ENCODE measurements at places on chromosomes 6 and 20. TPM values are rescaled to one million over a fixed set of nuclear protein-coding genes. Genes with fewer than 3 reads are reported as not detected.

The COL9A3 gene
- total RNA-seq: 20.8 TPM

The B3GAT2 gene
- total RNA-seq: not detected

The POM121L2 gene
- not detected for total RNA-seq

The CD24 gene
- 1.2 TPM for total RNA-seq

- no peak for DNase-seq
Observed at GRCh38 chr20:23358923-23359593, 2.9 kb upstream of the GZF1 start.

DNA sequence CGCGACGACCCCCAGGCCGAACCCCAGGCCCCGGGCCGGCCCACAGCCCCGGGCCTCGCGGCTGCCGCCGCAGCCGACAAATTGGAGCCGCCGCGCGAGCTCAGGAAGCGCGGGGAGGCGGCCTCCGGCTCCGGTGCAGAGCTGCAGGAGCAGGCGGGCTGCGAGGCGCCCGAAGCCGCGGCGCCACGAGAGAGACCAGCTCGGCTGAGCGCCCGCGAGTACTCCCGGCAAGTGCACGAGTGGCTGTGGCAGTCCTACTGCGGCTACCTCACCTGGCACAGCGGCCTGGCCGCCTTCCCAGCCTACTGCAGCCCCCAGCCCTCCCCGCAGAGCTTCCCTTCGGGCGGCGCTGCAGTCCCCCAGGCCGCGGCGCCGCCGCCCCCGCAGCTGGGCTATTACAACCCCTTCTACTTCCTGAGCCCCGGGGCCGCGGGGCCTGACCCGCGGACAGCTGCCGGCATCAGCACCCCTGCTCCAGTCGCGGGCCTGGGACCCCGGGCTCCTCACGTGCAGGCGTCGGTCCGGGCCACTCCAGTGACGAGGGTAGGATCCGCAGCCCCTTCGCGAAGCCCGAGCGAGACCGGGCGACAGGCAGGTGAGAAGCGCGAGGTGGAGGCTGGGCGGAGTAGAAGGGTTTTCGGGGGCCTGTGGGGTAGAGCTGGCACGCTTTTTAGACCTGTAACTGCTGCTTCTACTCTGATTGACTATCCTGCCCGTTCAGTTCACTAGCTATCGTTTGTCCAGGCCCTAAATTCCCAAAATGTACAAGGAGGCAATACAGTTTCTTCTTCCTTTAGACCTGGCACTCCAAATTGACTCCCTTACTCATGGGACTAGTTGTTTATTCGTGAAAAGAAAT, 654 bp downstream of the FAM8A1 start:
- peak; percentile 79 for DNase-seq

DNA sequence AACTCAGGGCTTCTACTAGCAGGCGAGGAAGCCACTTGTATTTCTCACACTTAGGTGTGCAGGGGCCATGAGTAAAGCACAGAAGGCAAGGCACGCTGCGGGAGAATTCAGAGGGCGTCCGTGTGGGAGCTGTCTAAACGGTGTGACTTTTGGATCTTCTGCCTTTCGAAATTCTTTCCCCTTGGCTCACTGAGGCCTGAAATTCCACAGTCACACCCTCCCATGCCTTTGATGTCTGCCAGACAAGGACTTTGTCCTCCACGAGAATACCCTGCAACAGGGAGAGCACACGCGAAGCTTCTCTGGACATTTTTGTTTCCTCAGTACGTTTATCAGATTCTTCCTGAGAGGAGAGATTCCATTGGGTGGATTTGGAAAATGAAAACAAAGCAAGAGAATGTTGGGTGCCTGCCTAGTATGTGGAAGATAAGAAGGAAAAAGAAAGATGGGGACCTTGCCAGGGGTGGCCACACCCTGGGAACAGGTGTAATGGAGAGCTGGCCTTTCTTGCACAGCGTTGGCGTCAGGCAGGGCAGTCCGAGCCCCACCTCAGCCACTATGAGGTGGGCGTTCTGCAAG, 235.7 kb downstream of the MYLK4 start:
- no peak for DNase-seq

DNA sequence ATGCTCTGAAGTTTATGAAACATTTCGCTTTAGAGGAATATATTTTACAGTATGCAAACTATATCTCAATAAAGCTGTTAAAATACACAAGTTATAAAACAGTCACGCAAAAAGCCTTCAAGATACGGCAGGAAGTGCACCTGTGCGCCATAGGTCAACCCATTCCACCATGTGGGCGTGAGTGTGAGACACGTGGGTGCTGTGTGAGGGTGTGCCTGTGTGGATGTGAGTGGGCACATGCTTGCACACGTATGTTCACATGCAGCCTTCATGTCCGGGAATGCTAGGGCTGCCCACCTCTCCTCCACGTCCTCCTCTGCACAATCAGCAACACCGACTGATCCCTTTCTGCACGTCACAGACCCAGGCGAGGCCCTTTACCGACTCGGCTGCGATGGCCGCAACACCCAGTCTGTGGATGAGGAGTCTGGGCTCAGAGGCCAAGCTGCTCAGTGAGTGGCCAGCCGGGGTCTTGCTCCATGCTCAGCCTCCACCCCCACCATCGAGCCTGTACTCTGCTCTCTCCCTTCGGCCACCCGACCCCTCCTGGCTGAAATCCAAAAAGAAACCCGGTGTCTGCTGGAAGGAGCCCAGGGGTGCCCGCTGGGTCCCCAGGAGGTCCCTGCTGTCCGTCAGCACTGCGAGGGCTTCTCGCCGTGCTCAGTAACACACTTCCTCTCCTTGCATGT, 3.0 kb upstream of the FRMD1 start:
- DNase-seq: no peak

- DNase-seq: no peak
Observed at GRCh38 chr20:33840759-33841435, 29.7 kb downstream of the CHMP4B start.

GRCh38 chr6:41584205-41584604, 38.0 kb downstream of the FOXP4 start:
- DNase-seq: no peak

Measured in sigmoid colon (tissue), 7 donors.